Stimulated activated CD8-positive, alpha-beta memory T cell treated with anti-CD3 and anti-CD28 coated beads, Interleukin-7, amount 100 ng/mL, for 4 hours (primary cell): ENCODE measurements at places on chromosomes 16 and 17.

DNA sequence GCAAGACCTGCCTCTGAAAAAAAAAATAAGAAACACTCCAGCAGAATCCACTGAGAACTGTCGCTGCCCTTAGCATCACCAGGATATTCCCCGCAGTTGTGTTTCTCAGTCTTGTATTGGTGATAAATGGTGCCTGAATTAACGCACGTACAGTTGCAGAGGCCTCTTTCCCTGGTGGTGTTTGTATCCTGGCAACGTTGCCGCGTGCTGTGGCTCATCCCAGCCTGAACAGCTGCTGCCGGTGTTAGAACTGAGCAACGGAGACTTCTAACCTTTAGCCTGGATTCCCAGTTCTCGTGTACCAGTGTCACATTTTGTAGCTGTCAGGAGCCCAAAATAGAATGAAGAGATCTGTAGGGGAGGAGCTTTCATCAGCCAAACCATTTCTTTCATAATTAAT is 4.8 kb downstream of the MLYCD start:
- no peak for DNase-seq

DNA sequence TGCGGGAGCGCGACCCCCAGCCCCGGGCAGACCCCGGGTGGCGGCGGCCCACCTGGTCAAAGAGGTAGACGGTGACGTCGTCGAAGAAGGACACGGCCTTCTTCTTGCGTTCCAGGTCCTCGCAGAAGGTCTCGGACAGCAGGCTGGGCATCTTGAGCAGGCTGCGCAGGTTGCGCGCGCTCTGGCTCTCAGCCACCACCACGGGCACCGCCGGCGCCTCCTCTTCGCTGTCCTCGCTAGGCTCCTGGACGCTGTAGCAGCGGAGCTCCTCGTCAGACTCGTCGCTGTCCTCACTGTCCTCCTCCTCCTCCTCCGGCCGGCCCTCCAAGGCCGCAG is 45.2 kb upstream of the PVALEF start:
- DNase-seq: no peak

- no peak for DNase-seq
Measured at GRCh38 chr17:69227541-69227940, 1.1 kb downstream of the ABCA10 start.

GRCh38 chr17:31371511-31372097 is 19.9 kb upstream of the RAB11FIP4 start:
- DNase-seq: no peak

GRCh38 chr17:2235265-2235664 is 68.3 kb downstream of the SMG6 start:
- no peak for DNase-seq
